Caco-2 (cell line): ENCODE measurements at places on chromosomes 12 and 14. TPM values are rescaled to one million over a fixed set of nuclear protein-coding genes. Genes with fewer than 3 reads are reported as not detected.

The DPY19L2 gene
- not detected in 2 replicates for total RNA-seq

GRCh38 chr12:101823891-101824290, 6.9 kb downstream of the GNPTAB start:
- DNase-seq, result no peak

DNA sequence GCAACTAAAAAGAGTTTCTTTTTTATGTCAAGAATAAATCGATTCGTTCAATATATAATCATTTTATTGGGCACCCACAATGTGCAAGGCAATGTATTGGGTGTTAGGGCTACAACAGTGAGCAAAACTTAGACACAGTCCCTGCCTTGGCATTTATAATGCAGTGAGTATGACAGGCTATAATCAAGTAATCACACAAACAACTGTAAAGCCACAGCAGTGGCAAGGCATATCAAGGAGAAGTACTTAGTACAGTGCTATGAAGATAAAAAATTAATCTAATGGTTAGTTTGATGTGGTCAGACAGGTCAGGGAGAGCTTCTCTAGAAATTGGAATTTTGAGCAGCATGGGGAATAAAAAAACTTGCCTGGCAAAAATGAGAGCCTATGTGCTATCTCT, 39.5 kb upstream of the OTOGL start:
- DNase-seq, result no peak

DNA sequence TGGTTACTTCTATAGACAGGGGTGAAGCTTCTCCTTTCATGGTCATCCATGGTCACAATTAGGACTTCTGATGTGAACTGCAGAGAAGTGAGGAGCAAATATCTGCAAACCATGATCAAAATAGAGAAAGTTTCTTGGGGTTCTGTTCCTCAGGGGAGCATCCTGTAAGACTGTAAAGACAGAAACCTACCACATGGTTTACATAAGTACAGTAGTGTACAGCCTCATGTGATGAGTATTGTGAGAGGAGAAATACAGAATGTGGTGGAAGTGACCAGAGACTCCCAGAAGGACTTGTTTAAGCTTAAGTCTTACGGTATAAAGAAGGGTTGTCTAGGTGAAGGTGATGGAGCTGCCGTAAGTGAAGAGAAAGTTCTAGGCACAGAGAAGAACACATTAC, 484.7 kb downstream of the LRIG3 start:
- no peak for DNase-seq

The ZFHX2 gene
- 1.1 and 1.4 TPM in 2 replicates for total RNA-seq

- DNase-seq, result no peak
Observed at GRCh38 chr12:75483431-75483830, 2.9 kb downstream of the GLIPR1 start.

The ANKRD33 gene
- not detected in 2 replicates for total RNA-seq
